ENCODE measurements at places on chromosomes 1 and 21.

GRCh38 chr1:168396940-168397684 lies 116.4 kb downstream of the TBX19 start:
- no peak for DNase-seq

DNA sequence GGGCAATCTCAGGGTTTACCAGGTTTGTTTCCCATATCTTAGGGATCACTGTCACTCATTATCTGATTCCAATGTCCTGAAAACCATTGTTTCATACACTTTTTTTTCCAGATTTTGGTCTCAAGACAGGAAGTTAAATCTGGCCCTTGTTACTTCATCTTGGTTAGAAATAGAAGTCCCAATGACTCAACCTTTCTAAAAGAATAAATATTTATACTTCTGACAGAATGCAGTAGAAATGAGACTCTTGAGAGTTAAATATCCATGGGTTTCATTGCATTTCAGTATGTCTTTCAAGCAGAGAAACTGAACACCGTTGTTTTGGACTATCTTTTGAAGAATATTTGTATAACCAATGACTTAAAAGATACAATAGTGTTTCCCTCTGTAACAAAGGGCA lies 19.8 kb upstream of the VCAM1 start:
- DNase-seq, result no peak

DNA sequence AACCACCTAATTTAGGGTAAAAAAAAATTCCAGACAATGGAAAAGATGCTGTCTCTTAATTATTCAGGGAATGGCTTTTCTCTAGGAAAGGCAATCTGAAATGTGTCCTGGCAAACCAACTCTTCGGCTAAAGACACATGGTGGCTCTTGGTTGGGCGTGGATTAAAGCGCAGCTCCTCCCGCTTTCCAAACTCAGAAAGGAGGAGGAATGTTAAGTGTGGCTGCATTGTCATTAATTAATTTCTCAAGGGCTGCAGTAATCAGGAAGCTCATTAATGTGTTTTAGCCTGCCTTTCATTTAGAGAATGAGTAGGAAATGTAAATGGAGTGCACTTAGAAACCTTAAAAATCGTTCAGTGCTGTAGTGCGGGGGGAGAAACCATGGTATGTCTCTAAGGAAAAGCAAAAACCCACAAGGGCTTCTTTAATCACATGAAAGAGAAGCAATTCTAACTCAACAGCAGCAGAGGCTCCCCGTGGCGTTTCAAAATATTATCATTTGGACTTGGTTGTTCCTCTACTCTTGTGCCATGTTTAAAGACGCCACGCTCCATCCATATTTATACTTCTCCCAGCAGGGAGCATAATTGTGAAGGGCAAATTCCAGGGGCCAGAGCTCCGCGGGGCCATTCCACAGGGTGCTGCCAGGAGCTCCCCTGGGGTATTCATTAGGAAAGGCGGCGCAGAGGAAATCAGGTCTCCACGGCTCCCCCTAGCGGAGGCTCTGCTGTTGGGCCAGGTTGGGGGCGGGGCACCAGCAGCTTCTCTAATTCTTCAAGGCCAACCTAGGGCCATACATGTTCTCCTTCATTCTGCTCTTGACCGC lies 91.9 kb upstream of the SSX2IP start:
- peak; percentile 7 for DNase-seq

GRCh38 chr1:198741744-198742143 lies 102.9 kb downstream of the PTPRC start:
- DNase-seq, result no peak

- no peak for DNase-seq
These were observed 144.3 kb downstream of the DNM3 start for GRCh38 chr1:171985639-171986038.

DNA sequence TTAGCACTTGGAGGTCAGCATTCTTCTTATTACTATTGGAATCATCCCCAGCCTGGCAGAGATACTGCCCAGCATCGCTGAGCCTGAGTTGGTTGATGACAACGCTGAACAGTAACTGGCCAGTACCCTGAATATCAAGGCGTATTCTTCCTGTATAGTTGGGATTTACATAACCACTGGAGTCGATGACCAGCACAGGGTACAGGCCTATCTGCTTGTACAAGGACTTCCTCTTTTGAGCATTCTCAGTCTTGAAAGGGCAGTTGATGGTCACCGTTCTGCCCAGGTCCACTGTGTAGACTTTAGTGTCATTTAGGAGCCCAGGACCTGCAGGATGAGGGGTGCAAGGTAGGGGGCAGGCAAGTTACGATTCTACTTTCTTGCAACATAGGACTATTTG lies 8.8 kb downstream of the PIGR start:
- no peak for DNase-seq

GRCh38 chr1:20073256-20073655 lies 3.3 kb downstream of the PLA2G5 start:
- no peak for DNase-seq

DNA sequence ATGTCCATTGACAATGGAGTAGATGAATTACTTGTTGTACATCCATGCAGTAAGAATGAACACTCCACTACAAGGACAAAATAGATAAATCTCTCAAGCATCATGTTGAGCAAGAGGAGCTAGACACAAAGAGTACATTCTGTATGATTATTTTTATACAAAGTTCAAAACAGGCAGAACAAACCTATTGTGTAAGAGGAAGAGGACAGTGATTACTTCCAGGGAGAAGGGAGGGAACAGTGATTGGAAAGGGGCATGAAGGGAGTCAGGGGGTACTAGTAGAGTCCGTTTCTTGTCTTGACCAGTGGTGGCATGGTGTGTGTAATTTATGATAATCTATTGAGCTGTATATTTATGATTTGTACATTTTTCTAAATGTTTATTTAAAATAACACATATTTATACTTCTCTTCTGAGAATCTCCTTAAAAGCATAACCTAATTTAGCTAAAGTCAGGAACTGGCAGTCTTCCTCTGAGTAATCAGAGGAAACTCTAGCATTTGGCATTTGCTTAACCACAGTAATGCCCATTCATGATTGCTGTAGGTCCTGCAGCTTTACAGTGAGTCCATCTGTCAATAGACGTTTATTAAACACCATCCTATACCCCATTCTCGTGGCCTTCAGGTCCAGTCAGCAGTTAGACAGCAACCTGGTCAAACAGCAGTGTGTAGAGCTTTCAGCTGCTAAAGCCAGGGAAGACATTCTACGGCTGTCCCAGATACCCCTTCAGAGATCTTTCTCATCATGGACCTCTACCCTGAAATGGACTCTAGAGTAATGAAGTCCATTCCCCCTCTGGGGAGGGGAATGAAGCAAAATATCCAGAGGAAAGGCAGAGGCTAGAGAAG lies 114.1 kb upstream of the GALNT2 start:
- DNase-seq, result no peak

GRCh38 chr1:156135930-156136871 lies 17.2 kb upstream of the SEMA4A start:
- DNase-seq, result no peak

DNA sequence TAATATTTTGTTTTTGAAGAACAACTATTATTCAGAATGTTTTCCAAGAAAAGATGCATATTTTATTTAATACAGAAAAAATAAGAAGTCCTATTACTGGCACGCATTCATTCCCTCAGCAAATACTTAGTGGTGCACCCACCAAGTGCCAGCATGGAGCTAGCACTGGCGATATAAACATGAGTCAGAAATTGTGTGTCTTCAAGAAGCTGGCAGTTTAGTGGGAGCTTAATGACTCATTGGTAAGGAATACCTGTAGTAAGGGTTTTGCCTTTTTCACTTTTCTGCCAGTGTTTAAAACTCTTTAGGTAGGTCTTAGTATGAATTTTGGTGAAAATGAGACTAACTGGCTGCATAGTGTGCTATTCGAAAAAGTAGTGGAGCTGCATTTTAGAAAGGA lies 6.3 kb downstream of the MAGI3 start:
- DNase-seq, result no peak

GRCh38 chr1:67566803-67567377 lies 118.1 kb upstream of the GADD45A start:
- no peak for DNase-seq

DNA sequence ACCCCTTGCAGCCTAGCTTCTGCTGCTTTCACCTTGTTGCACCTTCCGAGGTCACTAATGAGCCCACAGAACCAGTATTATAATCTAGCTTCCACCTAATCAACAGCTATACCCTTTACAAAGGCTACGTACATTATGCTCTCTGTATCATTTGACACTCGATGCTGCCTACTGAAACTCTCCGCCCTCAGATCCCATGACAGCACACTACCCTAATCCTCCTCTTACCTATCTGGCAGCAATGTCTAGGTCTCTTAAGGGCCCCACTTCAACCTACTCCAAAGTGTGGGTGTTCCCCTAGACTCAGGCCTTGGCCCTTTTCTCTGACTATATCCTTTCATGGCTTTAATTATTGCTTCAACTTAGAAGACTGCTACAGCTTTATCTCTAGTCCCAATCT lies 4.8 kb upstream of the MRPS21 start:
- DNase-seq, result no peak

GRCh38 chr1:182702826-182703524 lies 18.6 kb upstream of the RGS8 start:
- no peak for DNase-seq

- no peak for DNase-seq
These were observed 22.1 kb downstream of the TCEA3 start for GRCh38 chr1:23402286-23403037.

DNA sequence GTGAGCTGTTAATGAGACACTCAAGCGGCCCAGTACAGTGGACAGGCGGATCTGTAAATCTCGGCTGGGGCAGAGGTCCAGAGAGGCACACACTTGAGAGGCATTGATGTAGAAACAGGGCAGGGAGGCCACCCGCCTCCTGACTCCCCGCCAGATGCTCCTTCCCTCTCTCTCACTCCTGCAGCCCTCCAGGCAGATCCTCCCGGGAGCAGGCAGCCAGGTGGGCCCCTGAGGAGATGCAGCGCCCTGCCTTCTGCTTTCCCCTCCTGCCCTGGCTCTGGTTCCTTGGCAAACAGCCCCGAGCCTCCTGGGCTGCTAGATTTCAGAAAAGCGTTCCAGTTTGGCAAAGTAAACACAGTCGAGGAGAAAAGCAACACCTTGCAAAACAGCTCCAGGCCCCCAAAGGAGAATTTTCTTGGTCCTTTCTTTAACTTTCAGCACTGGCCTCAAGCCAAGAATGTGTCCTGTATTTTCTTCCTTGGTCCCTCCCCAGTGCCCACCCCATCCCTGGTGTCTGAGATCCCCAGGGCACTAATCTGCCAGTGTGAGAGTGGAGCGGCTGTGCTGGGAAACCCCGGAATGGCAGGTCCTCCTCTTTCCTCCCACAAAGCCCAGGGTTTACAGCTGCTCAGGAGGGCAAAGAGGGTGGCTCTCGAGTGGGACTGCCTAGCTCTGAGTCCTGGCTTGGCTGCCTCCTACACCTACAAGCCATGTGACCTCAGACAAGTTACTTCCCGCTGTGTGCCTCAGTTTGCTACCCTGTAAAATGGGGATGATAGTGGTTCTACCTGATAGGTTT lies 29.4 kb upstream of the IFNLR1 start:
- DNase-seq, result no peak

- no peak for DNase-seq
These were observed 86.5 kb upstream of the RGS1 start for GRCh38 chr1:192489047-192489446.

GRCh38 chr1:80310703-80311245 lies 1304.2 kb upstream of the ADGRL4 start:
- DNase-seq, result no peak

DNA sequence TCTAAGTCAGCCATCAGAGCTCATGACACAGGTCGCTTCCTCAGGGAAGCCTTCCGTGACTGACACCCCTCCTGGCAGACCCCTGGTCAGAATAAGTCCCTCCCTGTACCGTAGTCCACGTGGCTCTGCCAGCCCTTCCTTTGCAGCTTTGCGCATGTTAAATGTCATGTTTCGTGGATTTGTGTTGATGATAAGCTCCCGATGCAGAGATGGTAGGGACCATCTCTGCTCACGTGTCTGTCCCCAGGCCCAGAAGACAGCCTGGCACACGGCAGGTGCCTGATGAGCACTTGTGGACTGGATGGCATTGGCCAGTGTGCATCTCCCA lies 75.9 kb downstream of the DHRS3 start:
- DNase-seq, result no peak

GRCh38 chr1:5979536-5980313 lies 12.5 kb downstream of the NPHP4 start:
- DNase-seq, result no peak

- DNase-seq, result no peak
These were observed 103.8 kb downstream of the TOMM20 start for GRCh38 chr1:235024711-235025421.

- no peak for DNase-seq
These were observed 956 bp downstream of the CPLANE2 start for GRCh38 chr1:16235944-16236510.

GRCh38 chr1:150973258-150973835 lies 1.3 kb downstream of the CERS2 start:
- no peak for DNase-seq

- no peak for DNase-seq
These were observed 55.5 kb downstream of the PLPPR5 start for GRCh38 chr1:98949166-98949565.

- no peak for DNase-seq
These were observed 52.9 kb downstream of the L1TD1 start for GRCh38 chr1:62247391-62248168.

DNA sequence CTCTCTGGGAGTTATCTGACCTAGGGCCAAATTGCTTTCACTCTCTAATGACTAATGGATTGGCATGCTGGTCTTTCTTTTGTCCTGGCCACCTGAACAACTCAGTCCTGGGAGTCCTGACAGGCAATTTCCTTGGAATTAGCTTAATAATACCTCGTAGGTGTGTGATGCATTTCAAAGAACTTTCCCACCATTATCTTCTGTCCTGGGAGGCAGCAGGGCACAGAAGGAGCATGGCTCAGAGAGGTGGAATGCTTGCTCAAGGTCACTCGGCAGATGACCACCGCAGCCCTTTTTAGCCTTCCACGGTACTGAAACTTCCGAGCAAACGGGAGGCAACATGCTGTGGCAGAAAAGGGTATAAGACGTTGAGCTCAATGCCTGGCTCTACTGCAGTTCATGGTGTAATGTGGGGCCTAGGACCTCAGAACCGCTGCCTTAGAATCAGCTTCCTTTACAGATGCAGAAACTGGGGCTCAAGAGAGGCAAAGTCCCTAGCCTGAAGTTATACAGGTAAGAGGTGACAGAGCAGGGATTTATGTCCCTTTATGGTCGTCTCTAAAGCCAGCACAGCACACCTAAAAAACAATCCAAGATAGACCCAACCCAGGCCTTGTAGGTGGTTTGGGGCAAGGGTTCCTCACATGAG lies 3.2 kb downstream of the ID3 start:
- DNase-seq, result no peak

DNA sequence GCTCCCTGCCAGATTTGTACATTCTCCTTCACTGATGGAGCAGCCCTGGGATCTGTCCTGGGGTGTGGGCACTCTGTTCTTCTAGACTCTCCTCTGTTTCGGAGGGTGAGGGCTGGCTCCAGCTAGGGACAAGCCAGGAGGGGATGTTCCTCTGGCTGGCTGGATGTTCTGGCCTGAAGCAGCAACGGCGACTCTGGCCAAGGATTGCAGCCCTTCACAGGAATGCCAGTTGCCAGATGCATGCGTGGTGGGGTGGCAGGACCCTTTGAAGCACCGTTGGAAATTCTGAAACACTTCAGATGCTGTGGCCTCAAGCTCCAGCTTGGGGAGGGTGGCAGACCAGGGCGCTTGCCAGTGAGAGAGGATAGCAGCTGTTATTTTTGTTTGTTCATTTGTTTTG lies 210.9 kb downstream of the TRABD2B start:
- DNase-seq, result no peak
